ENCODE measurements at places on chromosomes 6 and 20.

- DNase-seq: peak; percentile 82
Measured at GRCh38 chr20:50957798-50958614, at the start of gene DPM1. DPM1 (minus strand) TSS chr20:50958532; CDS start chr20:50958523, 9 bp downstream.

- DNase-seq: no peak
Measured at GRCh38 chr20:62555642-62556420, 80.0 kb upstream of the GATA5 start.

DNA sequence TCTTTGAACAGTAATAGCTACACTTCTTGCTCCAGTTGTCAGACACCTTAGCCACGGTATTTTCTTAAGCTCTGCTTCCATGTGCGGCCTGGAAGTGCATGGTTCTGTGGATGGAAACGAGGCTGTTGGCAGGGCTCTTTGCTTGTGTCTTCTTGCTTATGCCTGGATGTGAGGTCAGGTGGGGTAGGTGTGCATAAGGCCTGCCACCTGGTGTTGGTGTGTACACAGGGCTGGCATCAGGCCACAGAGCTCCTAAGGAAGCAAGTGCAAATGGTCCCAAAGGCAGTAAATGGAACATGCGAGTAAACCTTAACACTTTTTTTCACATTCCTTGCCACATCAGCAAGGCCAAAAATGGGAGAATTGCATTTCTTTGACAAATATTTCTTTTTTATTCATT, 158.1 kb upstream of the GMDS start:
- no peak for DNase-seq

DNA sequence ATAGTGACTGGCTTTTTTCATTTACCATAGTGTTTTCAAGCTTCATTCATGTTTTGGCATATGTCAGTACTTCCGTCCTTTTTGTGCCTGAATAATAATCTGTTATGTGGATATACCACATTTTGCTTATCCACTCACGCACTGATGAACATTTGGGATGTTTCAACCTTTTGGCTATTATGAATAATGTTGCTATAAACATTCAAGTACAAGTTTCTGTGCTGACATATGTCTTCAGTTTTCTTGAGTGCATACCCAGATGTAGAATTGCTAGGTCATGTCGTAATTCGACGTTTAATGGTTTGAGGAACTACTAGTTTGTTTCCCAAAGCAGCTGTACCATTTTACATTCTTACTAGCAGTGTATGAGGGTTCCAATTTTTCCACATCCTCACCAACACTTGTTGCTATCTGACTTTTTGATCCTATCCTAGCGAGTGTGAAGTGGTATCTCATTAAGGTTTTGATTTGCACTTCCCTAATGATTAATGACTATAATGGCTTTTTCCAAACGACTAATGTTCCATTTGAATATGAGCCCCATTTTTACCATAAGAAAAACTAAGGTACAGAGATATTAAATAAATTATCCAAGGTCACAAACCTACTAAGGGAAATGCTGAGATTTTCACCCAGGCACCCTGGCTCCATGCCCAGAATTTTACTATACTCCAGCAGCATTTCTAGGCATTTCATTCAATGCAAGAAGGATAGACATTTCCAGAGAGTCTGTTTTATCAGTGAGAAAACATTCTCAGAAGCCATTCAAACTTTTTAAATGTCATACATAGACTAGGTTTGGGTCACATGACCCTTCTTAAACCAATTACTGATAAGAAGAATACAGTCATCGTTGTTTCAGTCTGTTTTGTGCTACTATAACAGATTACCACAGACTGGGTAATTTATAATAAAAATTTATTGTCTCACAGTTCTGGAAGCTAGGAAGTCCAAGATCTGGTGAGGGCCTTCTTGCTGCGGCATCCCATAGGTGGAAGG, 71.1 kb upstream of the RUNX2 start:
- no peak for DNase-seq

GRCh38 chr6:134389129-134389528, 71.2 kb upstream of the SGK1 start:
- DNase-seq: no peak

GRCh38 chr6:86152546-86152945, 509.9 kb upstream of the SYNCRIP start:
- DNase-seq: no peak

GRCh38 chr6:45772051-45772450, 243.6 kb downstream of the CLIC5 start:
- DNase-seq: no peak

DNA sequence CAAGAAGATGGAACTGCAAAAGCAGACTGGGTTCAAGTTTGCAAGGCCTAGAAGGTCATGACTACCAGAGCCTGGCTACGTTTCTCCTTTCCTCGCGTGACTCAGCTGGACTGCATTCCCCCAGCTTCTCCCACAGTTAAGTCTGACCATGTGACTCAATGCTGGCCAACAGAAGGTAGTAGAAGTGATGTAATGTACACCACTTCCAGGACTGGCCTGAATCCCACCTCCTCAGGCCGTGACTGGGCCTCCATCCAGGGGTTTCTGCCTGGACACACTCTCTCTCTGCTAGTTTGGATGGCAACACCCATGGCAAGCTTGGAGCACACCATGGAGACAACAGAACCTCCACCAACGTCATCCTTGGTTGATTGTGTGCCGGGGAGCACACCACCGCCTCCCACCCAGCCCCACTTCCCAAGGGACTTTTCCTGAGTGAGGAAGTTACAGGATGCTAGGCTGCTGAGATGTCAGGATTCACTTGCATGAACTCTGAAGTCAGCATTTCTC, 112.0 kb upstream of the CDYL start:
- DNase-seq: no peak

DNA sequence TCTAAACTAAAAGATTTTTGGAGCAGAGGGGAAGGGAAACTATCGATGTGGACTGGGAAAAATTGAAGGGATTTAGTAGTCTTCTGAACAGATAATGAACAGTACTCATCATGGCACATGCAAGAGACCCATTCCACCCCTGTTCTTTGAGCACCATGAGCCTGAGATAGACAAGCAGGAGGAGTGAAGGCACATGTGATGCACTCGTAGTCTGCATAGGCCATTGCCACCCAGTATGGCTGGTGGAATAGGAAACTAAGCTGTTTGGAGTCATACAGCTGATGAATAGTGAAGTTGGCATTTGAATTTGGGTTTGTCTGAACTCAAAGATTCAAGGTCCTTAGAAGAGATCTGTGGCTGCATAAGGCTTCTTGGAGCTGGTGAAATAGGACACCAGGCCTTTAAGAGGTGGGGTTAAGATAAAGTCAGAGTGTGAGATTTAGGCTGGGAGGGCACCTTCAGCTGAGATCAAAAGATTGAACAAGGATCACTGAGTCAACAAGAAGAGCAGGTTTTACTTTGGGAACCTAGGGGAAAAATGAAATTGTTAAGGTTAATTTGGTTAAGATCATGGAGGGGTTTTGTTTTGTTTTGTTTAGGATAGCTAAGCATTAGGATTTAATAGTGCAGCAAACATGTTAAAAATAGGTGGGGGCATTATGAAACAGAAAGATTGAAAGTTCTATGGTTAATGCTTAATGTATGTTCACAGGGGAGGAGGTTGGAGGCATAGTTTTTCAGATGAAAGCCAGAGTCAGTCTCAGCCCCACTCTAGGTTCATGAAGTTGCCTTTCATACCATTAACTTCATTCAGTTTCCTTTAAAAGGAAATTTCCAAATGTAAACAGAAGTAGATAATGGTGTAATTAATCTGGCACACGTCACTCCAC, 148.8 kb downstream of the ARID1B start:
- no peak for DNase-seq

DNA sequence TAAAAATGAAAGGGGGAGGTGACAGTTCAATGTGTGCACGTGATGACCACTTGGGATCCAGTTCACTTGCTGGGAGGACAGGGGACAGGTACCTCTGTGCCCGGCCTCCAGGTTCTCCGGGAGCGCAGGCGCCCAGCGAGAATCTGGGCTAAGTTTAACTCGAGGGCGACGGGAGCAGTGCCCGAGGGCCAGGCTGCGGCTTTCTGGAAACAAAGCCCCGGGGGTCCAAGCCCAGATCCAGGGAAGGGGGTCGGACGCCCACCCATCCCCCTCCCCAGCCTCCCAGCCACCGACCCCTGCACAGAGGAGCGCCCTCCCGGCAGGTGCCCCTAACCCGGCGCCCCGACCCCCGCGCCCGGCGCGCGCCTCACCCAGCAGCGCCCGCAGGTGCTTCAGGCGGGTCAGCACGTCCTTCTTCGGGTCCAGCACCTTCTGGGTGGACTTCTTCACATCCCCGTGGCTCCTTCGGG, 405 bp downstream of the RALGAPA2 start:
- DNase-seq: no peak

DNA sequence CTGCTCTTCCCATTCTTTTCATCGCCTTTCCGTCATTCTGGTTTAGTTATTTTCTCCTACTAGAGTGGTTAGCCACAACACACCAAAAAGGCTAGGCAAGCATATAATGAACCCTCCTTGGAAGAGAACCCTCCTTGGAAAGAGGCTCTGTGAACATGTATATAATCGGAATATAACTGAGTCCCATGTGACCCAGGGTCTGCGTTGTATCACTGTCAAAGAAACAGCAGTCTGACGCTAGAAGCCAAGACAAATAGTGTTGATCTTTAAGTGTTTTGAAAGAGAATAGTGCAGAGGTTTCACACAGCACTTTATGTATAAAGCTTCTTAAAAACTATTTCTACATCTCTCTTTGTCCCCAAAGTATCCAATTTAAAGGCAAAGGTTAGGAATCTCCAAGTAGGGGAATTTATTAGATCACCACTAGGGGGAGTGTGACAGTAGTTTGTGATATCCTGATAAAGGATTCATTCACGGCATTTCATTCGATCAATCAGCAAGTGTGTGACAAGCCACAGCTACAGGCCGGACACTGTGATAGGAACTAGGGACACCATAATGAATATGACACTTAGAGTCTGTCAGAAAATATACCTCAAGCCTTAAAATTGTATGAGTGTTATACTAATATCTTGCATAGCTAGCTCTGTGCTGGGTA, 395.3 kb downstream of the CD109 start:
- DNase-seq: no peak

DNA sequence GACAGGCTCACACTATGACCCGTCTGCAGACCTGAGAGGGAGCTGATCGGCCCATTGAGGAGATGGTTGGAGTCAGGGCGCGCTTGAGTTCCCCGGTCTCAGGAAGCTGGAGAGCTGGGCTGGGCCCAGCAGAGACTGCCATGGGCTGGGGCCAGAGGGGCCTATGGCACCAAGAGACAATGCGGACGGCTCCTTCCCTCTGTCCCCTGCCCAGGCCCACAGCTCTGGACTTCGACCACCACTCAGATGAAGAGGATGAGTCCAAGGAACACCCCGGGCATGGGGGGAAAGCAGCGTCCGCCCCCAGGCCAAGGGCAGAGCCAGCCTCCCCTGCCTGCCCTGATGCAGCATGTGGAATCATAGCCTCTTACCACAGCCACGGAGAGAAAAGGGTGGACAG, 40.2 kb upstream of the PHACTR3 start:
- DNase-seq: no peak

DNA sequence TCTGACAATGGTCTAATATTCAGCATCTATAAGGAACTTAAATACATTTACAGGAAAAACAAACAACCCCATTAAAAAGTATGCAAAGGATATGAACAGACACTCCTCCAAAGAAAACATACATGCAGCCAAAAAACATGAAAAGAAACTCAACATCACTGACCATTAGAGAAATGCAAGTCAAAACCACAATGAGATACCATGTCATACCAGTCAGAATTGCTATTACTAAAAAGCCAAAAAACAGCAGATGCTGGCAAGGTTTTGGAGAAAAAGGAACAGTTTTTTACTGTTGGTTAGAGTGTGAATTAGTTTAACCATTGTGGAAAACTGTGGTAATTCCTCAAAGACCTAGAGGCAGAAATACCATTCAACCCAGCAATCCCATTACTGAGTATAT, 339.0 kb upstream of the ADGRB3 start:
- no peak for DNase-seq

- DNase-seq: no peak
Measured at GRCh38 chr6:92195796-92196195, 1223.6 kb downstream of the EPHA7 start.

DNA sequence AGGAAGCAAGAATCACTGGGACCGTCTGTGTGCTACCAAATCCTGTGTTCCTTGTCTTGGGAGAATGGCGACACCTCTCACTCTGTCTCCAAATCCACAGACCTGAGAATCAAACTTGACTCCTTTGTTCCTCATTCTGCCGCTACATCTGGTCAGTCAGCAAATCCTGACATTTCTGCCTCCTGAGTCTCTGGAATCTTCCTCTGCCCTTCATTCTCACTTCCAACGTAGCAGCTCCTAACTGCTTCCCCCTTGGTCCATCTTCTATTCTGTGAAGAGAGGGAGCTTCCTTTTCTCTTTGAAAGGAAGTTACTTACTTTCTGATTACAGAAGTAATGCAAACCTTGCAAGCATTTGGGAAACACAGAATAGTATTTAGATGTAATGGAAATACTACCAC, 37.7 kb downstream of the SYTL3 start:
- DNase-seq: no peak

- DNase-seq: no peak
Measured at GRCh38 chr20:5753814-5754213, 3.6 kb downstream of the SHLD1 start.

DNA sequence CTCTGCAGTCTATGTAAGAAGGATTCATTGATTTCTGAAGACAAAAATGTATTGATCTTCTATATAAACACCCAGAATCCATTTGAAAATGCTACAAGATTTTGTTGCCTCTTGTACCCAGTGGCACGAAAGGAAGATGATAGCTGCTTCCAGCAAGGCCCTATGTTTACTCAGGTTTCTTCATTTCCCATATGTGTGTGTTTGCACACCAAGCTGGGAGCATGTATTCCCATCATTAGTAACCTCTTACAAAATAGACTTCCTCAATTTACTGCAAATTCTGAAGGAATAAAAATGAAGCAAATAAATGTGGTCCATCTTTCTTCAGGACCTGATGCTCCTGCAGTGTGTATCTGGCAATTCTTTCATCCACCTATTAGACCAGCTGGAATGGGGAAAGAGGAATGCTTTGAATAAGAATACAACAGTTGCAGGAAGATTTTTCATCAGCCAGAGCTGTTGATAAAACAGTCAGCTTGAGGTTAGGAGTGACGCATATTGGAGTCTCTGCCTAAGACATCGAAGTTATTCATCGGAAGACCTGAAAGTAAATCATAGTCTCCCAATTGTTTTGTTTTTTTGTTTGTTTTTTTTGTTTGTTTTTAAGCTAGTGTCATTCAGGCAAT, 132.3 kb downstream of the PDE7B start:
- no peak for DNase-seq
